ENCODE measurements at places on chromosomes 7 and 10.
A peak's percentile ranks its signal among the peaks of the same experiment; 100 is the strongest.

GRCh38 chr10:71964743-71965515 is 734 bp downstream of the CHST3 start:
- no peak for DNase-seq

DNA sequence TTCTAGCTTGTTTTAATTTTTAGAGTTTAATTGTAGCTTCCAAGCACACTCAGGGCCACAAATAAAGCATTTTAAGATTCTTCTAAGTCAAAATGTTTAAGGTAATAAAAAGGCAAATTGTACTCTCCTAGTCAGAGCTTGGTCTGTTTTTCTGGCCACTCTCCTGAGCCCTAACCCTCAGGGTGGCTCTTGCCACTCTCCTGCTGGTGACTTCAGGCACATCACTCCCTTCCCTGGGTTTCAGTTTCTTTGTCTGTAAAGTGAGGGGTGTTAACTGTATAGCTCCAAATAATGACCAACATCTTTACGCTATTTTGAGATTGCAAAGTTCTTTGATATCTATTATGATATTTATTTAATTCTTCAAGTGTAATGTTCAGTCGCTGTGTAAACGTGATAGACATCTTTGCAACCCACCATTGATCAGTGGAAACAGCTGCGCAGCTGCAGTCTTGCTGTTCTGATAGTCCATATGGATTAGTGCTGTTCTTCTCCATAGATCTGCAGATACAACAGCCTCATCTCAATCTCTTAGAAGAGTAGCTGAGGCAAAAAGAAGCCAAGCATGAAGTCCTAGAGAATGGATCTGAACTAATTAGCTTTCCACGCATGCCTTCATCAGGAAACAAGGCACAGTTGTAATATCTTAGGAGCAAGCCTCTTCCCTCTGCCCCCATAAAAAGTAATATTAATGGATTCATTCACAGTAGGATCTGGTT is 189.9 kb downstream of the PLPP4 start:
- no peak for DNase-seq

GRCh38 chr7:91357379-91357778 is 93.1 kb downstream of the FZD1 start:
- DNase-seq: no peak

- peak; percentile 14 for DNase-seq
These were observed 1.7 kb downstream of the SFXN3 start for GRCh38 chr10:101032637-101033224.
